ENCODE measurements at places on chromosomes 2 and 18. TPM values are rescaled to one million over a fixed set of nuclear protein-coding genes. Genes with fewer than 3 reads are reported as not detected.

DNA sequence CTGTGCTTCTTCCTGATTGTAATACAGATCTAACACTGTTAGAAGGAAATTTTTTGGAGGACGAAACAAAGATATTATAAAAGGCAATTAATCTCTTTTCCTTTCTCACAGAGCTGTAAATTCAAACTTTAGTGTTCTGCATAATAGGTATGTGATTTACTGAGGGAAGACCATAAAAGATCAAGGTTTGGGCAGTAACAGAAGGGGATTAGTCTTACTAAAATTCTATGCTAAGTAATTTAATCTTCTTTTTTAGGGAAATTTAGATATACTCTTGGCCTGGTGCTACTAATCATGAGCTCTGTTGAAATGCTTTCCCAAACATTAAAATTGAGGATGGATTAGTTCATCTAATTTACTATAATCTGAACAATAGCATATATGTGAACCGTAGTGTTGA, 8.8 kb upstream of the QPCT start:
- H3K27me3 ChIP-seq: peaks cover 37% of the 10 kb centered on the region
- no peak overlapping the region for H3K27ac ChIP-seq
- H3K36me3 ChIP-seq: no peaks in the 10 kb centered on the region
- no peak for DNase-seq

Gene SH3YL1
- total RNA-seq: 37.8 TPM

DNA sequence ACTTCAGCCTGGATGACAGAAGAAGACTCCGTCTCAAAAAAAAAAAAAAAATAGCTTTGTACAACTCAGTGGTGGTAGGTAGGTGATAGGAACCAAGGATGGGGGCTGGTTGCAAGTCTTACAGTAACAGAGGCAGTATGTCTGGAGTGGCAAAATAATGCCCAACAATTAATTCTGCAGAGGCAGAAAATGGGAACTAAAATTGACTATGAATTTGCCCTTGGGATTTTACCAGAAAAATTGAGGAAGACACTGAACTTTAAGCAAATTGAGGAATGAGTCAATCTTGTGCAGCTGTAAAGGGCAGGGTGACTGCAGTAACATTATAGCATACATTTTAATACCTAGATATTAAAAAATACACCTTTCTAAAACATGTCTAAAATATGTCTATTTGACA, 292.1 kb upstream of the FBXO11 start:
- no peak for DNase-seq
- no peak overlapping the region for H3K27ac ChIP-seq
- peaks cover 10% of the 10 kb centered on the region for H3K4me1 ChIP-seq
- H3K4me3 ChIP-seq: no peak overlapping the region
- no peaks in the 10 kb centered on the region for H3K27me3 ChIP-seq

DNA sequence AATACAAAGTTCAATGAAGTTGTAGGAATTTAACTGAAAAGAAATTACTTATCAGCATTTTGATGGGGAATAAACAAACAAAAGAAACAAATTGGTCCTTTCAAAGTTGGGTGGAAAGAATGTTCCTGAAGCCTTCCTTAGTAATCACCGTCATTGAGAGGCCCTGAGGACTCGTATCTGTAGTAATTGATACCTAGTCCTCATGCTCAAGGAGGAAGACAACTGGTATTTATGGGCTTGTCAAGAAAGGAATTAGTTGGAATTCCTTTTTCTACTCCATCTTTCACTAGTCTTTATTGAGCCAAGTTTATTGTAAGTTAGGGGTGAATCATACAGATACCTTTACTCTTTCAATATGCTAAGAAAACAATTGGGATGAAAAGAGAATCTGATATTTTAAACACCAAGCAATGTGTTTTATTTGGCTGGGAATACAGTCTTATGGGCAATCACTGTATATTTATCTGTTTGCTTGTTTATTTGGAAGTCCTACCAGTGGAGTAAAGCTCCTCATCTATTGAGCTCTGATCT, 324.8 kb downstream of the ARHGAP15 start:
- DNase-seq: no peak
- no peak overlapping the region for H3K4me3 ChIP-seq
- peaks cover 30% of the 10 kb centered on the region for H3K4me1 ChIP-seq
- no peaks in the 10 kb centered on the region for H3K27me3 ChIP-seq
- H3K27ac ChIP-seq: no peak overlapping the region

- H3K4me1 ChIP-seq: no peaks in the 10 kb centered on the region
- no peak for DNase-seq
- H3K4me3 ChIP-seq: no peak overlapping the region
- no peaks in the 10 kb centered on the region for H3K36me3 ChIP-seq
- no peak overlapping the region for H3K27ac ChIP-seq
These were observed 241.7 kb downstream of the TGIF1 start for GRCh38 chr18:3691705-3692104.

DNA sequence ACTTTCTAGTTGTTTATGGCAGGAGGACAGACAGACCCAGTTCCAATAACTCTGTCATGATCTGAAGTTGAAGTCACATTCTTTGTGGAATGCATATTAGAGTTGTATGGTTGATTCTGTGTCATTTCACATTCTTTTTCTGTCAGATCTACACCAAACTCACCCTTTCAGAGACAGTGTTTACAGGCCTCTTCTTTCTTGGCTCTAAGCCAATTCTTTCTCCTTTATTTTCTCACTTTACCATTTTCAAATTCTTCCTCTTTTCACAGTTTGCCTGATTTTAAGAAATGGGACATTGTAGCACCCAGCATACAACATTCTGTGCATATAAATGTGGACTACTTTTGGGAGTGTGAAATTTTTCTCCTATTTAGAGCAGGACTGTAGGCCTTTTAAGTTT, 103.7 kb downstream of the CCDC85A start:
- no peak overlapping the region for H3K27ac ChIP-seq
- H3K4me3 ChIP-seq: no peak overlapping the region
- DNase-seq: no peak
- no peaks in the 10 kb centered on the region for H3K4me1 ChIP-seq
- no peaks in the 10 kb centered on the region for H3K27me3 ChIP-seq

Gene GDF7
- 0.07 TPM for total RNA-seq

Gene ABCG5
- not detected for total RNA-seq

Gene IL1B
- total RNA-seq: not detected

Gene CCL20
- 21.9 TPM for total RNA-seq

- H3K36me3 ChIP-seq: peaks cover 20% of the 10 kb centered on the region
- no peaks in the 10 kb centered on the region for H3K27me3 ChIP-seq
- H3K27ac ChIP-seq: peak overlapping the region; percentile 91
These were observed 3.2 kb downstream of the ID2 start for GRCh38 chr2:8684878-8685696.

Gene TMEM37
- total RNA-seq: not detected

Gene LHCGR
- total RNA-seq: not detected

DNA sequence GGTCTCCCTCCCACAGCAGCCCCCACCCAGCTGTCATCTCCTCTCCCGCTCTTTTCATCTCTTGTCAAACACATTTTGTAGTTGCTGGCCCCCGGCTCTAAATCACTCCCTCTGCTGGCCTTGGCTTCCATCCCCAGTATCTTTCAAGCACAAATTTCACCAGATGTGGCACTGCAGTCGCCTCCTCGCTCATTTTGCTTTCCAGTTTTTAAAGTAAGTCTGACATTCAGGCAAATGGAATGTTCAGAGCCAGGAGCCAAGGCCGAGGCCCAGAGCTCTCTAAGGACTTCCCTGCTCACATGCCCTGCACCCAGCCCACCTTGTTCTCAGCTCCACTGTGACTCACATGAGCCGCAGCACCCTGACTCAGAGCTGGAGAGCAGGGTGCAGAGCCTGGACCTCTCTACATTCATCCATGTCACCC, 158.4 kb downstream of the GALNT14 start:
- no peaks in the 10 kb centered on the region for H3K27me3 ChIP-seq
- DNase-seq: peak; percentile 12
- no peaks in the 10 kb centered on the region for H3K36me3 ChIP-seq
- no peak overlapping the region for H3K27ac ChIP-seq

Gene GPR155
- 13.5 TPM for total RNA-seq

Gene ITGA6
- 8.6 TPM for total RNA-seq

Gene BMP10
- total RNA-seq: not detected

Gene TTN
- total RNA-seq: 6.9 TPM

GRCh38 chr2:236631856-236632291, 62.2 kb downstream of the ACKR3 start:
- DNase-seq: no peak
- H3K27ac ChIP-seq: no peak overlapping the region
- no peaks in the 10 kb centered on the region for H3K4me1 ChIP-seq
- H3K36me3 ChIP-seq: no peaks in the 10 kb centered on the region
- no peak overlapping the region for H3K4me3 ChIP-seq

DNA sequence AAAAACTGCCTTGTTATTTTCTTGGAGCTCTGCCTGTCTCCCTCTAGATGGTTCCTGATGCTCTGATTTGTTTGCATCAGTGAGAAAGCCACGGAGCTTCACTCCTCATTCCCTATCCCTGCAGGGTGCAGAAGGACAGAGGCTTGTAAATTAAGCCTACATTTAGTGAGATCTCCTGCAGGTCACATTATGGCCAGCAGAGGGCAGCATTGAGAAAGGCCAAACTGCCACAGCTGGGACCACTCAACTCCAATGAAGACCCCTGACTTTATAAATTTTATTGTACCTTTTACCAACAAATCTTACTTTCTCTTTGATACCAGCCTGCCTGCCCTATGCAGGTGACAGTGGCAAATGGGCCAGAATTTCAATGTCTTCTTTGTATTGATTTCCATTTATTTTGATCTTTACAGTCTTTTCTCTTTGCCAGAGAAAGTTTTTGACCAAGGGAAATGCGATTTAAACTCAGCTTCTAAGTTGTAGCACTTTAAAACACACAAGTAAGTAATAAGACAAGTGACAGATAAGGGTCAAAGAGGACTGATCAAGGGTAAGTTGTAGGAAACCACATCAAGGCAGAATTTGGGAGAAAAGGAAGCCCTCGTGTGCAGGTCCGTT, 1029.1 kb upstream of the KLHL29 start:
- peak; percentile 37 for DNase-seq
- H3K27ac ChIP-seq: no peak overlapping the region
- no peak overlapping the region for H3K4me3 ChIP-seq
- no peaks in the 10 kb centered on the region for H3K36me3 ChIP-seq

DNA sequence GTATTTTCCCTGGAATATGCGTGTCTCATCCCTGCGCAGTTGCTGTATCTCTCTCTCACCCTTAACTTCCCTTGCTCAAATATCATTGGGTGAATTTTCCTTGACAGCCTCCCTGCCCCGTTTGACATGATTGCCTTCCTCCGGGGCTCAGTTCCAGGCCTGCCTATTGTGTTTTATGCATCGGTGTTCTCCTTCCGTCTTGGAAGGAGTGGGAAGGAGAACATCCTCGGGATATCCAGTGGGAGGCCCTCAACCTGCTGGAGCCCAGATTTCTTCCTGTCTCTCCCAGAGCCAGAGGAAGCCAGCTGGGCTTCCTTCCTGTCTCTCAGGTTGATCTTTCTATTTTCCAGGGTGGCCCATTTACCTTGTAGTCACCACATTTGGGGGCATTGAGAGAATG, 434.7 kb upstream of the HS6ST1 start:
- no peak for DNase-seq
- peaks cover 18% of the 10 kb centered on the region for H3K4me1 ChIP-seq
- H3K27ac ChIP-seq: no peak overlapping the region

DNA sequence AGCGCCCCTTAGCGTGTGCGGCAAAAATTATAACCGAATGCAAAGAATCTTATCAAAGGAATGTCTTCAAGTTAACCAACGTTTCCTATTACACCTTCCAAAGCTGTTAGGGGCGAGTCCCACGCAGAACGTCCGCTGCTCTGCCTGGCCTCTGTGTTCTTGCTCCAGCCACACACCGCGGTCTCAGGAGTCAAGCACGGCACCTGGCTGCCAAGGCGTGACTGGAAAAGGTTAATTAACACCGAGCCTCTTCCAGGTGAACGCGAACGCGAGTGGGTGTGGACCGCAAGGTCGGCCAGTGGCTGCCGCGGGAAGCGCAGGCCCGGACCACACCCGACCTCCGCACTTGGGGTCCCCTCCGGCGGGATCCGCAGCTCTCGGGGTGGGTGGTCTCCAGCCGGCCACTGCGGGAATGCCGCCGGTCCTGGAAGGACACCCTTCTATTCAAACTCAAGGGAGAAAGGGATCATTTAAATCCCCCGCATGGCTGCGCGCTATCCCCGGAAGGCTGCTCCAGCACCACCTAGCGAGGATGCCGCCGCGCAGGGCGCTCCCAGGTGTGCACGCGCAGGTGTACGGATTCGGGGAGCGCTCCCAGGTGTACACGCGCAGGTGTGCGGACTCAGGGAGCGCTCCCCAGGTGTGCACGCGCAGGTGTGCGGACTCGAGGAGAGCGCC, 830 bp downstream of the CYB5A start:
- H3K4me3 ChIP-seq: peak overlapping the region; percentile 94
- H3K4me1 ChIP-seq: peaks cover 4% of the 10 kb centered on the region
- peaks cover 2% of the 10 kb centered on the region for H3K36me3 ChIP-seq

Gene MRO
- not detected for total RNA-seq

DNA sequence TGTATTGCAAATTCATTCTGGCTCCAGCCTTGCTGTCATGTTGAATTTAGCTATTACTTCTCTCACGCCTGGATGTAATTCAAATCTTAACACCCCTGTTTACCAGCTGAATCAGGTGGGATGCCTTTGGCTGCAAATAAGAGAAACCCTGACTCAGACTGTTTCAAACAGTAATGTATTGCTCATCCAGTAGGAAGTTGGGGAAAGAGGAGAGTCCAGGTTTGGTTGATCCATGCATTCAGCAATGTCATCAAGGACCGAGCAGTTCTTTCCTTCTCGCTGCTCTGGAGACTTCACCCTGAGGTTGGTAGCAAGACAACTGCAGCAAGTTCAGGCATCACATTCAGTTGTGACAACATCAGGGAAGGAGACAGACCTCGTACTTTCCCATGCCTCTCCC, 6.4 kb upstream of the DARS1 start:
- peaks cover 20% of the 10 kb centered on the region for H3K4me1 ChIP-seq
- no peak overlapping the region for H3K27ac ChIP-seq
- H3K36me3 ChIP-seq: peaks cover 9% of the 10 kb centered on the region
- DNase-seq: no peak

Gene LBX2
- 1.2 TPM for total RNA-seq

- H3K27me3 ChIP-seq: peaks cover 13% of the 10 kb centered on the region
- H3K4me1 ChIP-seq: no peaks in the 10 kb centered on the region
- DNase-seq: no peak
- H3K4me3 ChIP-seq: no peak overlapping the region
- no peaks in the 10 kb centered on the region for H3K36me3 ChIP-seq
These were observed 103.5 kb upstream of the PKDCC start for GRCh38 chr2:41944220-41944880.

DNA sequence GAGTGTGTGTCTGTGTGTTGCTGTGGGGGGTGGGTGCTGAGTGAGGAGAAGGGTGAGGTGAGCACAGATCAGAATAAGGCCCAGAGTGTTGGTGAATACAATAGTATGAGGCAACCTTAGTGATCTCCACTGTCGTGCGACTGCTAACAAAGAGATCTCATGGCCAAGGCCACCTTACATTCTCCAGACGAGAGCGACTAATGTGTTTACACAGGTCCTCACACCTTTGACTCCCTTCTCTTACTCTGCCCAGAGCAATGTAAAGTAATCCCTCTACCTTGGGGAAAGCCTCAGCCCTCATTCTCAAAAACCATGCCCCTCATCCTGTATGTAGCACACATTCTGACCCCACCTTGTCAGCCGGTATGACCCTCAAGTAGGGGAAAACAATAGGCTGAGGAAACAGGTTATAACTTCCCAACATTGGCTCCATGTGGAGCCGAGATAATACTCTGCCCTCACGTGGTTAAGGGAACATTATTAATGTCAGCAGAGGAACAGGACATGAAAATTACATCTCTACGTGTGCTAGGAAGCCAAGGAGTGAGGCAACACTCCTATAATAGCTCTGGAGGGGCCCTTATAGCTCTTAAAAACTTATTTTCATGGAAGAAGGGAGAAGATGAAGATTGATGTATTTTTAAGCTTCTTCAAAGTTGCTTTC, 323.0 kb upstream of the NT5C1B start:
- H3K4me3 ChIP-seq: no peak overlapping the region
- no peaks in the 10 kb centered on the region for H3K27me3 ChIP-seq
- no peak for DNase-seq
- no peaks in the 10 kb centered on the region for H3K36me3 ChIP-seq
